ENCODE measurements at places on chromosomes 1 and 21.

DNA sequence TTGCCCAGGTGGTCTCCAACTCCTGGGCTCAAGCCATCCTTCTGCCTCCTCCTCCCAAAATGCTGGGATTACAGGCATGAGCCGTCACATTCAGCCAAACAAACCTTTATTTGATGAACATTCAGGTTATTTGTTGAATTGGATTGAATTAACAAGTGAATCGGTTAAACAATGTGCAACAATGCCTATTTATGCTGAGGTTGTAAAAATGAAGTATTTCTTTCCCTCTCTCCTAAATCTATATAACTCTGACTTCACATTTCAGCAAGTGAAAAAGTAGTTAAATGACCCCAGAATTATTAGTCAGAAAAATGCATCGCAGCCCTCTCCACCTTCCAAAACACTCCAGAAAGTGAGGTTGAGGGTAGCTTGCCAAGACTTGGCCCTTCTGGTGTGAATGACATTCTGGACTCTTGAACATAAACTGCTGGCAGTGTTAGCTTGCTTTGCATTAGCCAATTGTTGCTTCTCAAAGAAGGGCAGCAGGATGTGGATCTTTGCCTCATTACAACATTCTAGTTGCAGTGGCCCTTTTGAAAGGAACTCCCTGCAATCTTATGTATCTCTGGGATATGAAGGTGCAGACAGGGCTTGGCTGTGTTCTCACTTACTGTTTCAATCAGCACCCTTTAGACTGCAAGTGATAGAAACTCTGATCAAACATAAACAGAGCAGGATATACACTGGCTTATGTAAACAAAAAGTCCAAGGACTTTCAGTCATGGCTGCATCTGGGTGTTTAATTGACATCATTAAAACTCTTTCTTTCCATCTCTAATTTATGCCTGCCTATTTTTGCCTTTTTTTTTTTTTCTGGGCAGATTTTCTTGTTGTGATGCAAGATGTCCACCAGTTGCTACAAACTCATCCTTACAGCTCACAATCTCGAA, 22.4 kb downstream of the EDN2 start:
- no peak for DNase-seq

- DNase-seq, result no peak
These were observed 164.3 kb downstream of the NTMT2 start for GRCh38 chr1:170310014-170310405.

DNA sequence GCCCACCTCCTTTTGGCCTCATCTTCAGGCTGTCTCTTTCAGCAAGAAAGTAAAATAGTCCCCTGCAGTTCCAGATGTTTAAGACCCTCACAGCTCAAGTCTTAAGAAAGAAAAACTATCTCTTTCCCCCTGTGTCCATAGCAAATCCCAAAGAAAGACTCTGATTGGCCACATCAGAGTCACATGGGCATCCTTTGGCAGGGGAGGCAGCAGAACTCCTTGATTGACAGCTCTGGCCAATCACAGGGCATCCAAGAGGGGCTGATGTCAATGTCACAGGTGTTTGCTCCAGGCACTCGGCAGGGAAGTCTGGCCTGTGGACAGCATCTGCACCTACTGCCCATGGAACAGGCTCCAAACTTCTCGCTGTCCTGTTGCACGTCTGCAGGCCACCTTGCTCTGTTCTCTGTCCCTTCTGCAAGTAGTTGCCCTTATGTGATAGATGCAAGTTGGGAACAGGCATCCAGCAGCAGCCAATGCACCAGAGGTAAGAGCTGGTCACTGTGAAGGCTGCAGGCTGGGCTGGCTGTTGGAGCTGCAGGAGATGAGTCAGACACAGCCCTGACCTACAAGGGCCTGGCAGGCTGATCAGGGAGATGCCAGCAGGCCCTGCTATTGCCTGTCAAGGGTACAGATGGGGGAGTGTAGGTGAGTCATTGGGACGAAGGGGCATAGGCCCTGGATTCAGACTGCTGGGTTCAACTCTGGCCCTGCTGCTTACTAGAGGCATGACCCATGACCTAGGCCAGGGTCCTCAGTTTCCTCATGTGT, 96.8 kb upstream of the TMEM51 start:
- DNase-seq, result peak; percentile 24

GRCh38 chr1:25727088-25727487, 72.9 kb upstream of the SELENON start:
- no peak for DNase-seq

DNA sequence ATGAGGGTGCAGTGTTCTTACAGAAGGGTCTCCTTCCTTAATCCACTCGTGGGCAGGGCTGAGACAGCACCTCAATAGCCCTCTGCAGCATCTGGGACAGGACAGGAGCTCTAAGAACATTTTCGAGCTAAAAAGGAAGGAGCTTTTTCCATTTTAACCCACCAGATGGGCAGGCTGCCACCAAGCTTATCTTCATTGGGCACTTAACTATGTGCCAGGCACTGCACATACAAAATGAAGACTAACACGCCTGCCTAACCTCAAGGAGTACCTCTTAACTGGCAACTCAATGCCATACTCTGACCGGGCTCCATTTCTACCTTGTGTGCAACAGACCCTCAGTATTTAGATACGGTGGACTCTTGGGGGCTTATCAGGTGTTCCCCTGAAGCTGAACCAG, 48.2 kb downstream of the SSBP3 start:
- DNase-seq, result no peak

DNA sequence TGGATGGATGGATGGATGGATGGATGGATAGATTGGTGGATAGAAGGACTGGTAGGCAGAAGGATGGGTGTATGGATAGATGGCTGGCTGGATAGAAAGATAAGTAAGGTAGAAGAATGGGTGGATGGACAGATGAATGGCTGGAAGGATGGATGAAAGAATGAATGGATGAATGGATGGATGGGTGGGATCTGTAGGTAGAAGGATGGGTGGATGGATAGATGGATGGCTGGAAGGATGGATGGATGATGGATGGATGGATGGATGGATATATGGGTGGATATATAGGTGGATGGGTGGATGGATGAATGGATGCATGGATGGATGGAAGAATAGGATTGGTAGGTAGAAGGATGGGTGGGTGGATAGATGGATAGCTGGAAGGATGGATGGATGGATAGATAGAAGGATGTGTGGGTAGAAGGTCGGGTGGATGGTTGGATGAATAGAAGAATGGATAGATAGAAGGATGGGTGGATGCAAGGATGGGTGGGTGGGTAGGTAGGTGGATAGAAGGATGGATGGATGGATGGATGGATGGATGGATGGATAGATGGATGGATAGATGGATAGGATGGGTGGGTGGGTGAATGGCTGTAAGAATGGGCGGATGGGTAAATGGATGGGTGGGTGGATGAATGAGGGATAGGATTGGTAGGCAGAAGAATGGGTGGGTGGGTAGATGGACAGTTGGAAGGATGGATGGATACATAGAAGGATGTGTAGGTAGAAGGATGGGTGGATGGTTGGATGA, 7.5 kb downstream of the MASP2 start:
- DNase-seq, result no peak

- no peak for DNase-seq
These were observed 9.3 kb downstream of the RAVER2 start for GRCh38 chr1:64754173-64754572.

DNA sequence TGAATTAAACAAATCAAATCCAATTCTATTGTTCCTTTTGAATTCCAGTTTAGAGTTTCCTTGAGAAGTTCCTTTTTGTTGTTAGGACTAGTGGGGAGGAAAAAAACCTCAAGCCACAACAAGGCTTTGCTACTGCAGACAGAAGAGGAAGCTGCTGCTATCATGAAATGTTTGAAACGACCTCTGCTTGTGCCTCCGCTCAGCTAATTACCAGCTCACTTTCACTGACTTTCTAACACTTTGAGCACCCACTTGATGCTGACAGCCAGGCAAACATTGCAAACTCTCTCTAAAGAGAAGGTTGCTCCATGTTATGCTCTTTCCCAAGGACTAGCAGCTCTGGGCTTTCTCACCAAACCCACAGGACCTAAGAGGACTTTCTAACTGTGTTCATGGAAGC, 203.9 kb upstream of the PROX1 start:
- no peak for DNase-seq

DNA sequence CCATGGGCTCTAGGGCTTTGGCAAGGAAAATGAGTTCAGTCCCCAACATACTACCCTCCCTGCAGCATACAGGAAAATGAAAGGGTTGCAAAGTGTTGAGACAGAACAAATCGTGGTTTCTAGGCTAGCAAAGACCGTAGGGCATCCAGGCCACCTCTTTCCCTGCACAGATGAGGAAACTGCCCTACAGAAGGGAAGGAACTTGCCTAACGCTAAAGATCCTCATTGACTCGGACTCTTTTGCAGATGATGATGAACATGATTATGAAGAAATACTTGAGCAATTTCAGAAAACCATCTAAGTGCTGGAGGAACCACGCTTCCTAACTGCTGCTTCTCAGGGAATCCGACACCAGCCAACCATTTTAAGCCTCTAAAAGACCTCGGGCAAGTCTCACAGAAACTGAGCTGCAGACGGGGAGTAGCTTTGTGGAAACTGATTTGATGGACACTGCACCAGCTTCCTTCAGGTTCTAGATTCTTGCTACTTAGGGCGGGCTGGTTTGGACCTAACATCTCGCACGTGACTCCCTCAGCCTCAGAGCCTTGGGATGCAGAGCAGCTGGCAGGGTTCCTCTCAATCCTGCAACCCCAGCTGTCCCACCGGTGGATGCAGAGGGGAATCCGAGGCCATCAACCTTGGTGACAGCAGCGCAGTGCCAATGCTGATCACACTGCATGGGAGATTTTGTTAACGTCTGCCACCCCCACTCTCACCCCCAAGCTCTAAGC, 13.4 kb downstream of the THEMIS2 start:
- no peak for DNase-seq

GRCh38 chr1:75708910-75709309, 15.6 kb upstream of the ACADM start:
- no peak for DNase-seq

GRCh38 chr1:43293176-43293575, 7.6 kb upstream of the TIE1 start:
- peak; percentile 46 for DNase-seq

GRCh38 chr1:245079021-245079609, 75.7 kb upstream of the KIF26B start:
- DNase-seq, result no peak

- DNase-seq, result no peak
These were observed 261.2 kb downstream of the S1PR1 start for GRCh38 chr1:101497881-101498559.

GRCh38 chr1:109538827-109539555, 681 bp upstream of the GPR61 start:
- no peak for DNase-seq

DNA sequence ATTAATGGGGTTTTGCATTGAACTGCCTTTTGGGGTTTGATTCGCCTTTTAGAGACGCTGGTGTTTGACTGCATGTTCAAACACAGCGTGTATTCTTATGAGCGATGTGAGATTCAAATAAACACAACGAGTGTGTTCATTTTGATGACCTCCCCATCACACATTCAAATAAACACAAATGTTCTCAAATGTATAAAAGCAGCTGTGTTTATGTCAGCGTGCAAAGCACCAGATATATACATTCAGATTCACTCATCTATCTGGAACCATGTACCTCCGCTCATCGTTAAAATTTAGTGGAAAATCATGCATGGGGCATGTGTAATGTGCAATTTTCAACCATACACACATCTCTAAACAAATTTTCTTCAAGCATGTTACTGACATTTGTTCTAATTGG, 21.4 kb upstream of the LMO4 start:
- no peak for DNase-seq

DNA sequence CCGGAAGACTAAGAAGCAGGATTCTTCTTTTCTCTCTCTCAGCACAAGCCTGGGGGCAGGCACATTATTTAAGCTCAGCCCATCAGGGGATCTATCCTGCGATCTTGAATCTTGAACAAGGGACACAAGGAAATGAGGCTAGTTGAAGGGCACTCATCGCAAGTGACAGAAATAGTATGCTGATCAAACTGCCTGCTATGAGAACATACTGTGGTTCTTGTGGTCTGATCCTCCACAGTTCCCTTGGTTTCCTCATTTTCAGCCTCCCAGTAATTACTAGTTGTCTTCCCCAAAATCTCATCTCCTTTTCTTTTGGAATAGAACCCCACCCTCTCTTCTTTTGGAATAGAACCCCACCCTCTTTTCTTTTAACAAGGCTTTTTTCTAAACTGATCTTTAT, 6.5 kb downstream of the ANKRD45 start:
- no peak for DNase-seq

DNA sequence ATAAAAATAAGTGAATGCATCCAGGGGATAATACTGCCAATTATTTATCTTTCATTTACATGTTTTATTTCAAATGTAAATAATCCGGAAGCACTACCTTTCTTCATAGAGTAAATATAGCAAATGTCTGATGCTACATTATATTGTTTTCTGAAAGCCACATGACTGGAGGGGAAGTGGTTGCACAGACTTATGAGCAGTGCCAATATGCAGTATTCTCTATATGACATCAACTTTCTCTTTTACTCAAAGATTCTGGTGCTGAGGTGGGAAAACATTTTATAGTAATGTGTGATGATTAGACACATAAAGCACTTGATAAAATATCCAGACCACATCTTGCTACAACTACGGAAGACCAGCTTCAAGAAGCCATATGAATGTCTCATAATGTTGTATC, 314.7 kb downstream of the NEGR1 start:
- no peak for DNase-seq

- no peak for DNase-seq
These were observed 115.8 kb upstream of the SPAG17 start for GRCh38 chr1:118300808-118301207.

DNA sequence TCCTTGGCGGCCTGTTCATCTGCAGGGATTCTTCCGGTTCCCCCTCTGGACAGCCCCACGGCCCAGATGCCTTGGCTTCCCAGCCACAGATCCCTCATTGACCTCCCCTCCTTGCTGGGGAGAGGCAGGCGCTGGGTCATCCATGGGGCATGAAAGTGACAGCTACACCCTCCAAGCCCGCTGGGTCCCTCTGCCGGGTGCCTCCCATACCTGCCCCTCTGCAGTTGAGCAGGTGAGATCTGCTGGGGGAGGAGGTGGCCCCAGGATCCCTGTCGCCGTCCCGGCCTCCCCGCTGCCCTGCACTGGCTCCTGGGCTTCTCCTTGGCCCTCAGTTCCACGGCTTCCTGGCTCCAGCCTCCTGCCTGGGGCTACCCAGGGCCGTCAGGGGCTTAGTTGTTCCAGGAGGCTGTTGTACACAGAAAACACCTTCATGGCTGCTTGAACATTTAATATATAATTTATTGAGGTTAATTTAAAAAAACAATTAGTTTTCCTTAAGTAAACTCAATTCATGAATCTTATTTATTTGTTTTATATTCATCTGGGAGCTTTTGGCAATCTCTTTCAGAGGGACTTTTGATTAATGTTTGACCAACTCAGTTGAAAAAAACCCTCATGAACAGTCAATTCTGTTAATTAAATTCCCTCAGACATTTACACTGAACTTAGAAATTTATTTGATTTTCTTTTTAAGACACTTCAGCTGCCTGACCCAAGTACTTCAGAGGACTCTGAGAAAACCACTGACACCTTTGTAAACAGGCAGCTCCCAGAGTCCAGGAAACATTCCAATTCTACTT, 67.6 kb upstream of the ABCG1 start:
- no peak for DNase-seq
